ENCODE measurements at places on chromosomes 16 and 17.

GRCh38 chr16:85220125-85220839 is 108.0 kb upstream of the CIBAR2 start:
- DNase-seq = peak; percentile 98

DNA sequence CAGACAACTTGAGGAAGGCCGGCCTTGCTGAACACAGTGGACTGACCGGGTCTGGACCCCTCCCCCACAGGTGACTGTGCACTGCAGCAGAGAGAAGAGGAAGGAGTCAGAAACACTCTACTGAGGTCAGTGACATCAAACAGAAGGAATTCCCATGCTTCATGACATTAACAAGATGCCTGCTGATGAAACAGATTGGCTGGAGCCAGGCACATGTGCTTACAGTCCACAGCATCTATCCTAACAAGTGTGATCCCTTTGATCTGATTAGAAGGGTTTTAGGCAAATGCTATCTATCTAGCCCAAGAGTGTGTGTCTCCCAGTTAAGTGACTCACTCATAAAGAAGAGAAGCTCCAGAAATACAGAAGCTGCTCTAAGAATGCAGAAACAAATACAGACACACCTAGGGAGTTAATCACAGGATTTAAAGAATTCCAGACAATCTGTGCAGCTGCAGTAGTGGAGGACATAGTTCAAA is 90.2 kb downstream of the SYCE1L start:
- DNase-seq = no peak

GRCh38 chr16:81696166-81696960 is 82.7 kb upstream of the PLCG2 start:
- DNase-seq = no peak

DNA sequence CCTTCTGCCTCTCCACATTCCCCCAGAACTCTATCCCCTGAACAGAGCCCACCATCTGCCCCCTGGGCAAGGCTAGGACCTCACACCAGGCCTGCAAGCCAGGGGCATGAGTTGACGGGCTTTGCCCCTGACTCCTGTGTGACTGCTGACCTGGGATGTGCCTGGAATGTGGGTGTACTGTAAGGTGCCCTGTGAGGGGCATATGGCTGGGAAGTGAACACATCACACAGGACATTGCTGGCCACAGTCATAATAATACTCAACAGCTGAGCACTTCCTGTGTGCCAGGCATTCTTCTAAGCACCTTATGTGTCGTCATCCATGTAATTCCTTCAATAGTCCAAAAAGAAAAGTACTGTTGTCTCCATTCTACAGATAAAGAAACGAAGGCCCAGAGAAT is 13.3 kb downstream of the CES4A start:
- DNase-seq = no peak

GRCh38 chr17:81684442-81684911 is 666 bp downstream of the HGS start:
- DNase-seq = no peak

GRCh38 chr16:27505297-27506236 is 44.1 kb downstream of the GTF3C1 start:
- no peak for DNase-seq

Data from NCI-H1092 (cell line).